T-helper 2 cell (primary cell): ENCODE measurements at places on chromosomes 7 and 10.

DNA sequence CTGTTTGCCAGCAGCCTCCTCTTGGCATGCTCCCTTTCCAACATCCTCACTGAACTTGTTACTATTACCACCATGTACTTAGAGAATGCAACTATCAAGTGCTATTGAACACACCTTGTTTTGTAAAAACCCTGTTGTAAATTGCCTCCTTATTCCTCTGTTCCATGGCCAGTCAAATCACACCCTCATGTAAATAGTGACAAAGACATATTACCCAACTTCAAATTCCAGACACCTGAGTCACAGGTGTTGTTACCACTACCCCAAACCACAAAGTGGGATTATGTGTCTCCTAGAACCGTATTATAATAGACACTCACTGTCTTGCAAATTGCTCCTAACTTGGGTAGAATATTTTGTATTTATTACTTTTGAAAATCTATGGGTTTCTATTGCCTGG, 263.2 kb upstream of the C7orf33 start:
- DNase-seq: no peak

GRCh38 chr10:81696609-81697388, 178.2 kb upstream of the NRG3 start:
- no peak for DNase-seq

- no peak for DNase-seq
Observed at GRCh38 chr7:27890205-27890849, 150.4 kb downstream of the TAX1BP1 start.

- peak; percentile 63 for DNase-seq
Observed at GRCh38 chr10:79068562-79069324, at the start of gene ZMIZ1. ZMIZ1 (plus strand) TSS chr10:79068966; CDS start chr10:79201633, 132,667 bp downstream.

DNA sequence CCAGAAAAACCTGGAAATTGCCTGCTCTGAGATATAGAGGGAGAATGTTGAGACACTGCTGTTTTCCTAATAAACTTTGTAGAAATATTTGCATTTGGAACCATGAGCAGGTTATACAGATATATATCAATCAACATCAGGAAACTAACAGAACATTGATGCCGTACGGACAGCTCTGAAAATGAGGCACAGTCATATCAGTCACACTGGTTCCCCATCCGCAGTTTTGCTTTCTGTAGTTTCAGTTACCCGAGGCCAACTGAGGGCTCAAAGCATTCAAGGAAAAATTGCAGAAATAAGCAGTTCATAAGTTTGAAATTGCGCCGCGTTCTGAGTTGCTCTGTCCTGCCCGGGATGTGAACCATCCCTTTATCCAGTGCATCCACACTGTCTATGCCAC, 137.9 kb downstream of the KLF6 start:
- no peak for DNase-seq

- no peak for DNase-seq
Observed at GRCh38 chr7:153902862-153903261, 149.3 kb upstream of the DPP6 start.

DNA sequence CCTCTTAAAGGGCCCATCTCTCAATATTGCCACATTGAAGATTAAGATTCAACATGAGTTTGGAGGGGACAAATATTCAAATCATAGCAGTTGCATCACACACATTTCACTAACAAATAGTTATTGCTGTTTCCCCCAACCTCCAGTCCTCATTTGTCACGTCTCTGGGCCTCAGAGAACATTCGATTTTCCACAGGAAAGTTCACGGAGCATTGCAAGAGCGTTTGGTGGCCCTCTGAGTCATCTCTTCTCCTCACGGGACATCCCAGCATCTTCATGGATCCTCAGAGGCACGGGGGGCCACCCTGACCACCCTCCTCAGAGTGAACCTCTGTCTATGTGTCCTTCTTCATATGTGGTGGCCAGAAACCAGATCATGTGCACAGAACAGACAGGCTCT, 50.3 kb upstream of the CHST15 start:
- no peak for DNase-seq

- DNase-seq: no peak
Observed at GRCh38 chr10:98326621-98327027, 58.6 kb upstream of the LOXL4 start.

DNA sequence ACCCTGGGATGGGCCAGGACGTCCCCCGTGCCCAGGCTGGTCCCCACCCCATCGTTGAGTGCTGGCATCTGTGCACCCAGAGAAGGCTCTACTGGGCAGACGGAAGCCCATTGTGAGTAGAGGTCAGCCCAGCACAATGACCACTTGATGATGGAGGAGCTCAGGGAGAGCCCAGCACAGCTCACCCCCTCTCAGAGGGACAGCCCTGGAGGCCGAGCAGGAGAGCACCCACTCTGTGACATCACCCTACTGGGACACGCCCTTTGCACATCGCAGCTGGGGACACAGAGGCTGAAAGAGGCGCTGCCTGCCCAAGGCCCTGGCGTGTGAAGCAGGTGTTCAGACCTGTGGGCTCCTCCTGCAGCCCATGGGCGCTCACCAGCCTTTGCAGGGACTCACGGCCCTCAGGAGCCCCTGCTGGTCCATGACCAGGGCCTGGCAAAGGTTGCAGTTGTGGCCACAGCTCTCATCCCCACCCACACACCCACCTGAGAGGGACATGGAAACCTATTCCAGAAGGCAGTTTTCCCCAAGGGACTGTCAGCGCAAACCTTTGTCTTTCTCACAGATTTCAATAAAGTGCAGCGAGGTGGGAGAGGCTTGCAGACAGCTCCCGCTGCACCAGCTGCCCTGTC, 67.2 kb upstream of the PPP2R2D start:
- no peak for DNase-seq

GRCh38 chr7:117870448-117871130, 2.7 kb downstream of the CTTNBP2 start:
- no peak for DNase-seq

DNA sequence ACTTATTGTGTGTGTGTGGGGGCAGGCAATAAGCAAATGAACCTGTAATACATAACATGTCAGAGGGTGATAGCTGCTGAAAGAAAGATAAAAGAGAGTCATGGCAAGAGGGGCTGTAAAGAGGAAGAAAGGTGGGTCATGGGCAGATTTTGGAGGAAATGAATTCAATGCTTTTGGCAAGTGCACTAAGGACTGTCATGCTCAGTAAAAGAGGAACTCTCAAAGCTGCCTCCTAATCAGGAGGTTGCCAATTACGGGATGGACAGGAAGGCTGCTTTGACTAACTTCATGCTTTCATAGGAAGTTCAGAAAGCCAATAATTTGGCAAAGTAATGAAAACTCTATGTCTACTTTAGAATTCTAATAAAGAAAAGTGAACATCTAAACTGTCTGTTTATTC, 401.2 kb downstream of the SH2D4B start:
- no peak for DNase-seq

GRCh38 chr10:74034301-74034700, 36.4 kb downstream of the VCL start:
- DNase-seq: no peak

DNA sequence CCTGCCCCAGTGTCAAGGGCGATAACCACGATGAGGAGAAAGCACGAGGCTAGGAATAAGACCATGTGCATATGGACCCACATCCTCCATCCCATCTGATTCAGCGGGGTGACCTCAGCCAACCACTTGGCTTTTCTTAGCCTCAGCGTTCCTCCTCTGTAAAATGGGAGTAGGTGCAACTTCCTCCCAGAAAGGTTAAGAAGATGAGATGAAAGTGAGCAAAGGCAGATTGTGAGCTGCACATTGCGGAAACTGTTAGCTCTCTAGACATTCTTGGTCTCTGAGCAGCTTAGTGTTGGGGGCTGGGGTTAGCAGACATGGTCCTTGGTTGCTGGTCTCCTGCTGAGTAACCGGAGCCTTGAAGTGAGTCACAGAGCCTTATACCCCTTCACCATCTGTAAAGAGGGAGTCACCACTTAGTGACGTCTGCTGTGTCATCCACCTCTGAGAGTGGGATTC, 497.3 kb upstream of the GALNT17 start:
- no peak for DNase-seq

DNA sequence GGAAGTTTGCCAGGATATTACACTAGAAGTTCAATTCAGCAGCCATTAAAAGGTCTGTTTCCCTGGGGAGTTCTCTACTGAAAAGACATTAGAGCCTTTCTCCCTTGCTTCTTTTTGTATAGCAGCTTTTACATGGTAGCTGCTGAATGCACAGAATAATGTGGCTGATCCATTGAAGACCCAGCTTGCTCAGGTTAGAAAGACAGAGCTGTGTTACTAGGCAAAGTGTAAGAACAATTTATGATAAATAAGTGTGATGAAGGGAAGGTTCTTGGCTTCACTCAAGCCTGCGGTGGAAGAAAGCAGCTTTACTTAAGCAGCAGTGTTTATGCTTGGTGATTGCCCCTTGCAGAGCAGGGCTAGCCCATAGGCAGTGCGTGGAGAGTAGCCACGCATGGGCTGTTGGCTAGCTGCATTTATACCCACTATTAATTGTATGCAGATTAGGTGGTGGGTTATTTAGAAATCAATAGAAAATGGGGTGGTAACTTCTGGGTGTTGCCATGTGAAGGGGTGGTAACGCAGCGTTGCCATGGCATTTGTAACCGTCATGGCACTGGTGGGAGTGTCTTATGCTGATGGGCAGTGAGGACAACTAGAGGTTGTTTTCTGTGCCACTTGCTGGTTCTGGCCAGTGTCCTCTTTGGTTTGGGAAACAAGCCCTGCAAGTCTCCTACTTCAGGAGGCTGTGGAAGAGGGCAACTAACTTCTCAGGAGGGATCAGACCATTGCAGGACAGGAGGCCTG, 942.9 kb downstream of the NRG3 start:
- no peak for DNase-seq

DNA sequence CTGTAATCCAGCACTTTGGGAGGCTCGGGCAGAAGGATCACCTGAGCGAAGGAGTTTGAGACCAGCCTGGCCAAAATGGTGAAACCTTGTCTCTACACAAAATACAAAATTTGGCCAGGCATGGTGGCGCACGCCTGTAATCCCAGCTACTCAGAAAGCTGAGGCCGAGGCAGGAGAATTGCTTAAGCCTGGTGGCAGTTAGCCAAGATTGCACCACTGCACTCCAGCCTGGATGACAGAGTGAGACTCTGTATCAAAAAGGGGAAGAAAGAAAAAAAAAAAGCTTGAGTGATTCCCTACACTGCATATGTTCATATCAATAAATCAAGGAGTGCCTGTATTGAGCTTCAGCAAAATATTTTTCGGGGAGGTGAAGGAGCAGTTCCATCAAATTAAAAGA, 45.8 kb upstream of the SRRM3 start:
- DNase-seq: no peak

GRCh38 chr10:114311496-114312209, 72.6 kb downstream of the VWA2 start:
- no peak for DNase-seq

DNA sequence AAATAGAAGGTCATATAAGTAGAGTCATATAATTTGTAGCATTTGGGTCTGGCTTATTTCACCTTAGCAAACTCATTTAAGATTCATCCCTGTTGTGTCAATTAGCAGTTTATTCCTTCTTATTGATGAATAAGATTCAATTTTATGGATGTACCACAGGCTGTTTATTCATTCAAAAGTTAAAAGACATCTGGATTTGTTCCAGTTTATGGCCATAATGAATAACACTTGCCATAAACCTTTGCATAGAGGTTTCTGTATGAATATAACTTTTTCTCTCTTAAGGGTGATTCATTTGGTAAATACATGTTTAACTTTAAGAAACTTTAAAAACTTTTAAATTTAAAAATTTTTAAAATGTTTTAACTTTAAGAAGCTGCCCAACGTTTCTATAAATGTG, 66.4 kb downstream of the CPED1 start:
- DNase-seq: no peak

- DNase-seq: no peak
Observed at GRCh38 chr7:44634187-44634838, 27.9 kb downstream of the OGDH start.

DNA sequence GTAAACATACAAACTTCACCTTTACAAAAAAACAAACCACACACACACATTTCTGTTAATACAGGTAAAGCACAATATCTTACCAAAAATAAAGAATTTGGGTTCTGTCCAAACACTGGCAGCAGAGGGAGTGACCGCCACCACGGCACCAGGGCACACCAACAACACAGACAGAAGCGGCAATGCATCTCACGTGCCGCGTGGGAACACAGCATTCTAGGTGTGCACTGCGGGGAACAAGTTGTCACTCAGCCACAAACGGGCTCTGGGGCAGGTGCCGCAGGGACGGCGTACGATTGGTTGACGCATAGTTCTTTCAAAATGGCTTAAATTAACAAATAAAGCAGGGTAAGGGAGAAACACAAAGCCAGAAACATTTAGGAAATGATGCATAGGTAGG, 22.3 kb downstream of the PDGFA start:
- no peak for DNase-seq

GRCh38 chr7:79293655-79294142, 159.8 kb downstream of the MAGI2 start:
- DNase-seq: no peak

GRCh38 chr10:114266521-114266920, 27.5 kb downstream of the VWA2 start:
- no peak for DNase-seq

DNA sequence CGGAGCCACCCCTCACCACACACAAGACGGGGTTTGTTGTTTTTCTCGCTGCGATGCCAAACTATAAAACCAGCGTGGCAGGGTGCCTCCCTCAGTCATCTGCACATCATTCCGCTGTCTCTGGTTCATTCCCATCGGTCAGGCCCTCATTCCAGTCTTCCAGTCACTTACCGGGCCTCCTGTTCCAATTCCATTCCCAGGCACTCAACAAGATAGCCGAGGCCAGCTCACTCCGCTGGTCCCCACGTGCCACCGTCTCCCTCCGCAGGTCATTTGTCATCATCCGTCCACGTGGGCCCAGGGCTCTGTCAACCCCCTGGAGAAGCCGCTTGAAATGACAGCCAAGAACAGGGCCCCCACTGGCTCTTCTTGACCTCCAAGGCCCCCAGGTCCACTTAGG, 6.1 kb upstream of the TMEM184A start:
- no peak for DNase-seq

GRCh38 chr7:34322841-34323240, 335.2 kb upstream of the NPSR1 start:
- DNase-seq: no peak

DNA sequence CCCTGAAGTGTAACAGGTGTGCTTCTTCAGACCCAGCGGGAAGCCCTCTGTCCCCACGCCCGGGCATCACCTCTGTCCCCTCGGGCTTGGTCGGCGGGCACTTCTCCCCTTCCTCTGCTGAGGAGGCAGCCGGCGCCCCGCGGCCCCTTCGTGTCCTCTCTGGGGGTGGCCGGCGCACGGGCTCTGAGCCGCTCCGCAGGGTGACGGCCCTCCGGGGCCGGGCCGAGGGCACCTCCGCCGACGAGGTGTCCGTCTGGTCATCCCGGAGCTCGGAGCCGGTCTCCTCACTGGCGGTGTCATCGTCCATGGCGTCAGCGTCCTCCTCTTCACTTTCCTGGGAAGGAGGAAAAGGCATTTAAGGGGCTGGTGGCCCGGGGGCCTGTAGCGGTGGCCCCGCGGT, 239.0 kb downstream of the SFMBT2 start:
- no peak for DNase-seq

DNA sequence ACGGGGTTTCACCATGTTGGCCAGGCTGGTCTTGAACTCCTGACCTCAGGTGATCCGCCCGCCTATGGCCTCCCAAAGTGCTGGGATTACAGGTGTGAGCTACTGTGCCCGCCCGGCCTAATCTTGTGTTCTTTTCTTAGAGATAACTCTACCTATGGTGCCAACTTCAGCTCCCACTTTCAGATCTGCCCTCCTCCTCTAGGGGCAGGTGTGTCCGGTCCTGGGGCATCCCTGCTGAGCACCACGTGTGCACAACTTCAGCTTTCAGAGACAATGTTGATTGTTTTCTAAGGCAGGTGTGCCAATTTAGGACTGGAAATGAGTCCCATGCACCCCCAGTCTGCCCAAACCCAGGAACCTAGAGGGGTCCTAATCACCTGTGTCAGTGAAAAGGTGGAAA, 18.5 kb upstream of the FXYD4 start:
- no peak for DNase-seq
